ENCODE measurements at places on chromosomes 3 and 15.

- DNase-seq = no peak
Measured at GRCh38 chr3:57389271-57389670, 96.8 kb upstream of the ASB14 start.

DNA sequence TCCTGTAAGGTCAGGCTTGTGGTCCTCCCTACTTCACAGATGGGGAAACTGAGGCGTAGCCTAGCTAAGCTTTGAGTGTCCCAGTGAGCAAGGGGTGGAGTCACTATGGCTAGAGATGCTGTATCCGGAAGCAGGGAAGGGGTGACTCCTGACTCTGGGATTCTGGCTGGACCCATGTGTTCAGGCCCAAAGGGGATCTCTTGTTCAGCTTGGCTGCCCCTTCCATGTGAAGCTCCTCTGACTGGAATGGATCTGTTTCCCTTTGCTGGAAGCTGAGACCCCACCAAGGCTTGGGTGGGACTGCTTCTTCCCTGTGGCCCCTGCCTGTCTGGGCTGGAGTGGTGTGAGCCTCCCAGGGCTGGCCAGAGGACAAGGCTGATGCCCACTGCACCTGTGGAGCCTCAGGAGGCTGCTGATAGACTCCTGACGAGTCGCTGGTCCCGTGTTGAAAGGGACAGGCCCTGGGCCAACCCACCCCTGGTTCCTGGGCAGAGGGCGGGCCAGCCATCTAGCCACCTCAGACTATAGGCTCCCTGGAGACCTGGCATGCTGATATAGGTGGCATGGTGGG lies 1.0 kb downstream of the MAPKAPK3 start:
- no peak for DNase-seq

GRCh38 chr3:113086560-113087461 lies 96.0 kb downstream of the GTPBP8 start:
- DNase-seq = no peak

GRCh38 chr3:126450219-126450618 lies 25.5 kb downstream of the ZXDC start:
- no peak for DNase-seq

DNA sequence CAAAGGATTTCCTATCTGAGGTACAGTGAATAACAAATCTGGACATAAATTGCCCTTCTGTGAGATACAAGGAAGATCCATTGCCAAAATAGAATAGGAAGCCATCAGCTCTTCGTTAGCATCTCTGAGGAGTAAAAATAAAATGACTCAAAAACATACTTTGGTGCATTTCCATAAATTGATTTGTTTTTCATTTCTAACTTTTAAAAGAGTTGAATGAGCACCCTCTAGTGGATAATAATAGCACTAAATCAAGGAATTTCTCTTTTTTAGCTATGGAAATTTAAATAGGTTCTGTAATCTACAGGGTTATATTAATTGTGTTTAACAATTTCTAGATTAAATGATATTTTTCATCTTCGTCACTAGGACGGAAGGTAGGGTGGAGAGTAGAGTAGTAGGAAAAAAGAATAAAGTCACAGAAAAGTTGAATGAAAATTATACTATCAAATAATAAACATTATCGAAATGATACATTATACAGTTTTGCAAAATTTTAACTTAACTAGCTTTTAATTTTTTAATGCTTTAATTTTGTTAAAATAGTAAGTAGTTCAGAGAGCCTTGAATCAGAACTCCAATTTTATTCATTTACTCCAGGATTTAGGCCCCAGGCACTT lies 6.4 kb downstream of the NSUN3 start:
- DNase-seq = peak; percentile 40

DNA sequence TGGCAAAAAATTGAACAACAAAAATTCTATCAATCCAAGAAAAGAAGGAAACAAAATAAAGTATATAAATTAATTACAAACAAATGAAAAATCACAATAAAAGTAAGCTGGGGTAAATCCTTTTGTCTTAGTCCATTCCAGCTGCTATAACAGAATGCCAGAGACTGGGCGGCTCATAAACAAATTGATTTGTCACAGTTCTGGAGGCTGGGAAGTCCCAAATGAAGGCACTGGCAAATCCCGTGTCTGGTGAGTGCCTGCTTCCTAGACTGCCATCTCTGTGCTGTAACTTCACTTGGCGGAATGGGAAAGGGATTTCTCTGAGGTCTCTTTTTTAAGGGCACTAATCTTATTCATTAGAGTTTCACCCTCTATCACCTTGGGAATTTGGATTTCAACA lies 53.6 kb upstream of the RPL35A start:
- DNase-seq = no peak

DNA sequence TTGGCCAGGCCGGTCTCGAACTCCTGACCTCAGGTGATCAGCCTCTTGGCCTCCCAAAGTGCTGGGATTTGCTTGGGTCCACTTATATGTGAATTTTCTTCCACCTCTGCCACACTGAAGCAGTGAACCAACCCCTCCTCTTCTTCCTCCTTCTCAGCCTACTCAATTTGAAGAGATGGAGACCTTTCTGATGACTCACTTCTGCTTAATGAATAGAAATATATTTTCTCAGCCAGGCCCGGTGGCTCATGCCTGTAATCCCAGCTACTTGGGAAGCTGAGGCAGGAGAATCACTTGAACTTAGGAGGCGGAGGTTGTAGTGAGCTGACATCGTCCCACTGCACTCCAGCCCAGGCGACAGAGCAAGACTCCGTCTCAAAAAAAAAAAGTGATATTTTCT lies 46.8 kb upstream of the GATM start:
- no peak for DNase-seq

DNA sequence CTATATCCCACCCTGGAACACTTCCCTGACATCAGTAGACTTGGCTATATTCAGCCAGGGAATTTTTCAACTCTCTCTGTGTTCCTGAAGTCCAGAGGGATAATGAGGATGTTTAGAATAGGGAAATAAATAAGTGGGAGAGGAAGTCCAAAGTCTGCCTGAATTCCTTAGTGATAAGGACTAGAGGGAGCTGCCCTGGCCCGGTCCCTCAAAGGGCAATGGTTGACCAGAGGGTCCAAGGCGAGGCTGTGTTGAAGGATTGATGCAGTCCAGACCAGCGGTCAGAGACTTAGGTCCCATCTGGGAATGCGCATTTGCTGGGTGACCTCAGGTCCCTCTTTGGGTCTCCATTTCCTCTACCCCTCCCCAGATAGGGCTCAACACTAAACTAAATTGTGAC lies 7.9 kb downstream of the VIPR1 start:
- DNase-seq = no peak

DNA sequence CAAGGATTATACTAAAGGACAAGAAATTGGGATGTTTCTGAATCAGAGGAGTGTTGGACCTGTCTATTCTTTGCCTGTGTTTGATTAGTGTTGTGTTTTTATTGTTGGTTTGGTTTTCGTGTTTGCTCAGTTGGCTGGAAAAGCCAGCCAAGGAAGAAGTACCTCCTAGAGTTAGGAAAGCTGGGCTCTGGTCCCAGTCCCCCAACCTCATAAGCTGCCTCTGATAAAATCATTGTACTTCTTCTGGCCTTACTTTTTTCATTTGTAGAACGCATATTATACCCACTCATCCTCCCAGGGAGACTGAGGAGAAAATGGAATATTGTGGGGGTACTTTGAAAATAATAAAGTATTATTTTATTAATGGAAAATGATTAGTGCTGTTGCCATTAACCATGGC lies 177.4 kb upstream of the TRIM42 start:
- no peak for DNase-seq

- DNase-seq = no peak
Measured at GRCh38 chr15:80934761-80935221, 54.8 kb downstream of the MESD start.

DNA sequence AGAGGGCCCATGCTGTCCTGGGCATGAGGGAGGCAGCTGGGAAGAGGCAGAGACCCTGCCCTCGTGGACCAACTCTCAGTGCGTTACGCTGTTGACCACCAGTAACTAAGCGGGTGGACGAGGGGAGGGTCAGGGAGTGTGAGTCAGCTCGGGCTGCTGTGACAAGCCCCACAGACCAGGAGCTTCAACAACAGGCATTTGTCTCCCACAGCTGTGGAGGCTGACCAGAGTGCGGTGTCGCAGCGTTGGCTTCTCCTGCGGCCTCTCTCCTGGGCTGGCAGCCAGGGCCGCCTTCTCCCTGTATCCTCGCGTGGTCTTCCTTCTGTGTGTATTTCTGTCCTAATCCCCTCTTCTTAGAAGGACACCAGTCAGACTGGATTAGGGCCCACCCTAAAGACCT lies 13.0 kb downstream of the EFCC1 start:
- no peak for DNase-seq

GRCh38 chr3:8486936-8487335 lies 14.7 kb upstream of the LMCD1 start:
- DNase-seq = no peak

DNA sequence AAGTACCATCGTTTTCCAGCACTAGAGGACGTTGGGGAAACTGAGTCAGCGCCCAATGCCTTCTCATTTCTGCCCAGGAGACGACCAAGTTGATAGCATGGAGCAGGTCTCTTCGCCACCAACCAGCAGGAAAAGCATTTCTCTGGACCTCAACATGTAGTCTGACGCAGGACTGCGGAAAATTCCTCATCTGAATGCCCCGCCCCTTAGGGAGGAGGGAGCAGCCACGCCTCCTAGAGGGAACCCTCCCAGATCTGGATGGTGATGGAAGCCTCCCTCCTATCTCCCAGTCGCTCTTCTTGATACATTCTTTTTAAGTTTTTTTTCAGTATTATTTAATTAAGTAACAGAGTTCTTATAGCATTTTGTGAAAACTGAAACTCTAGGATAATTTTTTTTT lies 17.4 kb upstream of the MINDY4B start:
- no peak for DNase-seq

DNA sequence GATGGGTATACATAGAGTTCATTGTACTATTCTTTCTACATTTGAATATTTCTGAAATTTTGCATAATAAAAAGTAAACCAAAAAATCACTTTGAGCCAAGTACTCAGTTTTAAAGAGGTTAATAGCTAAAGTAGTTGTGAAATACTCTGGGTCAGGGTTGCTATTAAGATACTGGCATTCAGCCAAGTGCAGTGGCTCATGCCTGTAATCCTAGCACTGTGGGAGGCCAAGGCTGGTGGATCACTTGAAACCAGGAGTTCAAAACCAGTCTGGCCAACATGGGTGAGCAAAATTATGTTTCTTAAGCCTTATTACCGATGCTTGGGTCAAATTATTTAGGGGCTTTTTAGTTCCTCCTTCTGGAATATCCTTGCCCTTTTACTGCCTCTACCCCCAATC lies 122.0 kb upstream of the MELTF start:
- DNase-seq = no peak

DNA sequence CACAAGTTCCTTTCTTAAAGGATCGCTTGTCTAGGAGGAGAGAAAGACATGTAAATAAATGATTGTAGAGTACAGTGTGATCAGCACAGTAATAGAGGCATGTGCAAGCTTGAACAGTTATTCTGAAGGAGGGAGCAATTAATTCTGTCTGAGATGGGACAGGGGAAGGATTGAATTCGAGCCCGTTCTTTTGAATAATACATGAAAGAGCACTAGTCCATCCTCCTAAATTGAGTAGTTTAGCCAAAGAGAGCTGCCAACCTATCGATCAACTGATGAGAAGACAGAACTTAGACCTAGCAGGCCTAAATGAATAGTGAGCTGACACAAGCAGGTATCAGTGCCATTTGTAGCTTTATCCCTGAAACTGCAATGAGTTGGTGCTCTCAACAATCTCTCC lies 142.4 kb downstream of the ROBO2 start:
- no peak for DNase-seq

- peak; percentile 9 for DNase-seq
Measured at GRCh38 chr3:179179979-179180759, 32.0 kb downstream of the PIK3CA start.

DNA sequence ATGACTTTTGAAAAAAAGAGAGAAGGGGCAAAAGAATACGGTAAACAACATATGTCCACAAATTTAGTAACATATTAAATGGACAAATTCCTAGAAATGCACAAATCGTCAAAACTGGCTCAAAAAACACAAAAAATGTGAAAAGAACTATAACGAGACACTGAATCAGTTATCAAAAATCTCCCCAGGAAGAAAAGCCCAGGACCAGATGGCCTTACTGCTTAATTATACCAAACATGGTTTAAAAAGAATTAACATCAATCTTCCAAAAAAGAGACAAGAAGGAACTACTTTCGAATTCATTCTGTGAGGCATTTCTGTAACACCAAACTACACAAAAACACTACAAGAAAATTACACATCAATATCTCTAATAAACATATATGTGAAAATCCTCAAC lies 117.4 kb downstream of the STAG1 start:
- DNase-seq = no peak

GRCh38 chr3:188861842-188862744 lies 309.7 kb upstream of the TPRG1 start:
- DNase-seq = no peak

DNA sequence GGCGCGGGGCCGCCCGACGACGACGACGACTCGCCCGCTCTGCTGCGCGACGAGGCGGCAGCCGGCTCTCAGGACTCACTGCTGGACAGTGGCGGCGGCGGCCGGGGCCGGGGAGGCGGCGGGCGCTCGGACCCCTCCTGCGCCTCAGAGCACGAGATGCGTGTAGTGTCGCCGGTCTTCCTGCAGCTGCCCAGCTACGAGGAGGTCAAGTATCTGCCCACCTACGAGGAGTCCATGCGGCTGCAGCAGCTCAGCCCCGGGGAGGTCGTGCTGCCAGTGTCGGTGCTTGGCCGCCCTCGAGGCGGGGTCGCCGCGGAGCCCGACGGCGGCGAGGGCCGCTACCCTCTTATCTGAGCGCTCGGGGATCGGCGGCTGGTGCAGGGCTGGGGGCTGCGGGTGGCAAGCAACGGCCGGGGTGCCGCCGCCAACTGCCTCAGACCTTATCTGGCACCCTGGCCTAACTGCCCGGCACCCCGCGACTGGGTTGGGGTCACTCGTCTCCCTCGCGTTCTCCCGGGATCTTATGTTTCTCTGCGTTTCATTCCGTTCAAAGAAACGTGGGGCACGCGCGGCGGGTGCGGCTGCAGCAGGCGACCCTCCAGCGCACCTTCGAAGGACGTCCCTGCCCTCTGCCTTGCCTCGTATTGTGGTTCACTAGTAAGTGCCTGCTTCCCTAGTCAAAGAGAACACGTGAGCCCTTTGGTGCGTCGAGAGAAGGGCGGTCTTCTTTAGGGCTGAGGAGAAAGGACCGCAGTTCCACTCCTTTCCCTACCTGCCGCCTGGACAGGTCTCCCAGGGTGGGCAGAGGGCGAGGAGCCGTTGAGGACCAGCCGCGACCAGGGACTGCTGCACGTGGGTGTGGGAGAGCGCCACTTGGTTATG lies 1.0 kb downstream of the C3orf80 start:
- no peak for DNase-seq

GRCh38 chr3:54621184-54621583 lies 306.7 kb downstream of the LRTM1 start:
- no peak for DNase-seq

- no peak for DNase-seq
Measured at GRCh38 chr3:49831341-49831740, 17.6 kb upstream of the UBA7 start.

- no peak for DNase-seq
Measured at GRCh38 chr3:59559721-59560435, 510.1 kb upstream of the CFAP20DC start.

GRCh38 chr15:38038659-38039442 lies 104.4 kb downstream of the TMCO5A start:
- DNase-seq = no peak

Data from CD4-positive, alpha-beta T cell treated with Interferon alpha-2 for 1 hour (primary cell).